ENCODE measurements at places on chromosomes 6 and 20.

- no peak for DNase-seq
Measured at GRCh38 chr6:44006872-44007303, 120.4 kb downstream of the MRPL14 start.

GRCh38 chr6:127695108-127695507 is 118.1 kb downstream of the C6orf58 start:
- no peak for DNase-seq

DNA sequence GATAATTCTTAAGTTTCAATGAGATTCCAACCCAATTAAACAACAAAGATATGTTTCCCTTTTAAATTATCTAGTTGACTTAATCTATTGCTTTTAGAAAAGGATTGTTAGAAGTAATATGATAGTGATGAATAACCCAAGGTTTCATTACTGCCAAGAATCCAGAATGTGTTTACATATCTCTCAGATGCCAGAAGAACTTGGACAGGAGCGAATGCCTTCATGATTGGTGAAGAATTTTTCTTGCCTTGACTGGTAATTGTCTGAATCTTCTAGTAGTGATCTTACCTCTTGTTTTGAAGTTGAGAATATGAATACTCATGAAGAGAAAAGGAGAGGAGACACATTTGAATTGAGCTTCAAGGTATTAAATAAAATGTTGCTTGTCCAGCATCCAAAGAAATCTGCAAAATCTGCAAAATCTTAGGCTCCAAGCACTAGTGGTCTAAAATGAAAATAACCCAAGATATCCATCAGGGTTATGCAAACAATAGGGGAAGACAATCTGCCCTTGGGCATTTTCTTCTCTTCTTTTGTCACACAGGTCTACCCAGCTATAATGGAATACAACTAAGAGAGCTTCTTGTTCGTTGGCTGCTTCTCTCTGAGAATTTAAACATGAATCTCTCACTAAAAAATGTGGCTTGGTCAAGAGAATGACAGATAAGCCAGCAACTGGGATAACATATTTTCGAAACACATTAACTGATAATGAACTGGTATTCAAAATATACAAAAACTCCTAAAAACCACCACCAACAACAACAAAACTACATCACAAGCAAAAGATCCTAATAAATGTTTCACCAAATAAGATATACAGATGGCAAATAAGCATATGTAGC is 928.9 kb downstream of the EYS start:
- no peak for DNase-seq

DNA sequence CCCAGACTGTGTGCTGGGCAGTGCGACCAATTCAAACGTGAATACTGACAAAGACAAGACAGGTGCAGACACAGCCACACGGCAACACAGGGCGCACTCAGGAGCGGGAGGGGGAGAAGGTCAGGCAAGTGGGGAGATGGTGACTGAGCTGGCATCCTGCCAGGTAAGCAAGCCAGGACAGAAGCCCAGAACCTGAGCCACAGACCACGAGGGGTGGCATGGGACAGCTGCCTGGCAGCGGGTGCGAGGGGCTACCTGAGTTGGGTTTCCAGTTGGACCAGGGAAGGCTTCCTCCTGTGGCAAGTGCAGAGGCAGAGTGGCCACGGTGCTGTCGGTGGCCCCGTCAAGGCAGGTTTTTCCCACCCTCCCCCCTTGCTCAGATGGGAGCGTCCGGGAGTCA is 215.2 kb upstream of the ARID1B start:
- DNase-seq = no peak

DNA sequence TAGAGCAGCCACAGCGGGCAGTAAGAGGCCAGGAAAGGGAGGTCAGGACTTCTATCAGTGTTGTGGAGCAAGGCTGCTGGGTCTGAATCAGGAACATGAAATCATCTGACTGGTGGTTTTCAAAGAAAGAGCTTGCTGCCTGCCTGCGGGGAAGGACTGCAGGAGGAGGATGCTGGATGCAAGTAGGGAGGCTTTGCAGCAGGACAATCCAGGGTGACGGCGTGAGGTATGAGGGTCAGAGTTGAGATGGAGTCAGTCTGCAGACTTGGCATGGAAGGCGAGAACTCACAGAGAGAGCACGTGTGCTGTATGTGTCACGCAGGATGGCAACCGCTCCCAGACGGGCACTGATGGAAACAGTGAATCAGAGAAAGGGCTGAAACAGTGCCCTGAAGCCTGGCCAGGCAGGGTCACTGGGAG is 59.2 kb upstream of the CD93 start:
- peak; percentile 65 for DNase-seq

GRCh38 chr20:25281541-25281991 is 33.7 kb downstream of the PYGB start:
- DNase-seq = no peak

DNA sequence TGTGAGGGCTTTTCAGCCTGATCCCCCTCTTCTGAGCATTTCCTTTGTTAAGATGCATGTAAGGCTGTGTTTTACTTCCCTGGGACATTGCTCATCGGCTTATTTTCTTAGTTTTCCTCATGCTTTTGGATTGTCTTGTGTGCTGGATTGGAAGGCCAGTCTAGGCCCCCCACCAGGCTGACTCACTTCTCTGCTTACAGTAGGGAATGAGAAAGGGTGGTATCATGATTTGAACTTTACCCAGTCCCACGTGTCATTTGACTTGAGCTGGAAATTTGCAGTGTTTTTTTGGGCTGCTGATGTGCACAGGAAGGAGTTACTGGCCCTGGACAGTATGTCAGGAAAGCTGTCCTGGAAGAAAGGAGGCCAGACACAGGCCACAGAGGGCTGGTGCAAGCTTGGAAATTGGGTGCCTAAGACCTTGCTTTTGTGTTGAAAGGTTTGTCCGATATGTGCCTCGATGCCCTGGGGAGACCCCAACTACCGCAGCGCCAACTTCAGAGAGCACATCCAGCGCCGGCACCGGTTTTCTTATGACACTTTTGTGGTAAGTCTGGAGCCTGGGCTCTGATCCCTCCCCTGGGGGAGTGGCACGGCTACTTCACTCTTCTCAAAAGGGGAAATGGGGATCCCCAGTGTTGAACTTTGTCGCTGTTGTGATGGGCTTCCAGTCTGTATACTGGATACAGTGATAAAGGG is 12.8 kb downstream of the RNF114 start:
- DNase-seq = peak; percentile 99

DNA sequence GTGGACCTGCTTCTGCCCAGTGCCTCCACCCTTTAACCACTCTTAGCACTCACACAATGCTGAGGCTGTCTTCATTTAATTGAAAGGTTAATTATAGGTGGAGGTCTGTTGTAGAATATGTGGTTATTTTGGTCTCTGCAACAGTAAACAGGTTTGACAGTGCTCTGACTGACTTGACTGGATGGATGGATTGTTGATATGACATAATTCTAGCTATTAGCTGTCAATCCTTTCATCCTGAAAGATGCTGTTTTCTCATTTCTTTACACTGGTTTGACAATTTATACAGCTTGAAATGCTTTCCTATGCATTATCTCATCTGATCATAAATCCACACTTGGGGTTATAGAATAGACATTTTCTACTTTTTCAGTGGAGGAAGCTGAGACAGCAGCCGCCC is 210.7 kb downstream of the CDH26 start:
- no peak for DNase-seq

DNA sequence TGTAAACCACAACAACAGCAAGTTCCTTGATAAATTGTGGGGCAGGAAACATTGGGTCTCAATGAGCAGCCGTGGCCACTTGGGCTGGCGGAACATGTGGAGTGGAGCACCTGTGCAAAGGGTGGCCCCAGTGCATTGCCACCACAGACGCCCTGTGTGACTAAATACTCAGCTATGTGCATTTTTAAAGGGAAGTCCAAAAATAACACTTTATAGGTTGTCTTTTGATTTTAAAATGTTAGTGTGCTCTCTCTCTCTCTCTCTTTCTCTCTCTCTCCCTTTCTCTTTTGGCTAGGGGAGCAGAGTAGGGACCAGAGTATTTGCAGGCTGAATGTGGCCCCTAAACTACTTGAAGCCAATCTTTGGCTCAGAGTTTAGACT is 236.3 kb downstream of the BCAS1 start:
- peak; percentile 44 for DNase-seq

GRCh38 chr6:34890533-34890925 is 1.5 kb downstream of the ANKS1A start:
- no peak for DNase-seq

- DNase-seq = peak; percentile 68
Measured at GRCh38 chr6:20402342-20403069, 827 bp downstream of the E2F3 start.

DNA sequence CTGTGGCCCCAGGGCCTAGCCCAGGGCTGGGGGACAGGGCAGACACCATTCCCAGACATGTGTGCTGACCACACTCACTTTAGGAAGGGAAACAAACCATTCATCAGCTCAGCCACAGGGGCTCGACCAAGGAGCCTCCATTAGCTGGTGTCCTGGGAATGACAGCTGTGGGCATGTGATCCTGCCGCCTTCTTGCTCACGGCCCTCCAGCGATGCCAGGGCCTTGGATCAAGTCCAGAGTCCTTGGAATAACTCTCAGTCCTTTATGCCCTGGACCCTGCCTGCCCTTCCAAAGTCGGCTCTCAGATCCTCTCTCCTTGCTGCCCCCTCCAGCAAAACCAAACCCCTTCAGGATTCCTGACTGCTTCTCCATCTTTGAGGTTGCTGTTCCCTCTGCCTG is 165.0 kb upstream of the RNF24 start:
- no peak for DNase-seq

DNA sequence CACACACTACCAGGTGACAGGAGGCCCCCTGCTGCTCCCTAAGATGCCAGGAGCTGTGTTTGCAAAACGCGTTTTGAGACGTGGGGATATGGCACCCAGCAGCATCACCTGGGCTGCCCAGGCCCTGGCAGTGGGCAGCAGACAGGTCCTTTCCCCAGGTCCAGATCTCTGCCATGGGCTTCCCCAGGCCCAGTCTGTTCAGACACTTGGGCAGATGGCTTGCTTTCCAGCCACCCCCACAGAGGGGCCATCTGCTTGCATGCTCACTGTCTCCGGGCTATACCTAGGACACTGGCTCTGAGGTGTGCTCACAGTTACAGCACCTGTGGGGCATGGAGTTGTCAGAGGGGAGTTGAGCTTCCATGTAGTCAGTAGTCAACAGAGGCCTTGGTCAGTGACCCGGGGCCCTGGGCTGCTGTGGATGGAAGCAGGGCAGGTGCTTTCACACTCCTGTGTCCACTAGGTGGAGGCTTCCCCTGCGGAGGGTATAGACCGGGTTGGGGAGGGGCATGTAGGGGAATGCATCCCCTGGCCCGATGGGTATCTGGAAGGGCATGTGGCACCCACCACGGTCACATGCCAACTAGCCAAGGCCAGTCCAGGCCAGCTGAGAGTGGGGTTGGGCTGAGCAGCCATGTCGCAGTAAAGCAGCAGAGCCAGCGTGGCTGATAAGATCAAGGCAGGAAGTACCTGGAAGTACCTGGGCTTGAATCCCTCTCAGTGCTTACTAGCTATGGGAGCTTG is 185.4 kb upstream of the SLC24A3 start:
- DNase-seq = no peak

DNA sequence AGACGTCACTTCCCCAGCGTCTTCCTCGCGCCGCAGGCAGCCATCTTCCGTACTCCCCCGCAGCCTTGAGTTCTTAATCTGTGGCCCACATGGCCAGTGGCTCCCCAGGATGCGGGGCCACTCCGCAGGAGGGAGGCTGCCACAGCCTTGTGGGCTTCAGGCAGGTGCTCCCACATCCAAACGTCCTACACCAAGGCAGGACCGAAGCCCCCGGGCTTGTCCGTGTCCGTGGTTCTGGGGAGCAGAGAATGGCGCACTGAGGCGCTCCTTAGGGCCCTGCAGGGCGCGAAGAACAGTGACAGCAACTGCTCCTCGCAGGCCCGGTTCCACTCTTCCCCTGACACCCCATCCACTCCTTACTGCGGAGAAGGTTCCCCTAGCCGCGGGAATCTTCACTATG is 755.8 kb downstream of the PRIM2 start:
- DNase-seq = no peak
